Fibroblast of skin of scalp (primary cell): ENCODE measurements at places on chromosomes 5 and 9.

- DNase-seq: no peak
Observed at GRCh38 chr9:2833096-2833495, 10.8 kb downstream of the PUM3 start.

GRCh38 chr5:159208514-159209437, 577 bp downstream of the RNF145 start:
- peak; percentile 61 for DNase-seq

GRCh38 chr5:100424787-100425186, 110.4 kb upstream of the FAM174A start:
- DNase-seq: no peak

GRCh38 chr9:8401961-8402705, 602.6 kb upstream of the DMAC1 start:
- no peak for DNase-seq

GRCh38 chr9:118595719-118596305, 773.4 kb downstream of the BRINP1 start:
- peak; percentile 54 for DNase-seq

- DNase-seq: peak; percentile 68
Observed at GRCh38 chr5:139709582-139710318, 61.6 kb downstream of the CXXC5 start.

DNA sequence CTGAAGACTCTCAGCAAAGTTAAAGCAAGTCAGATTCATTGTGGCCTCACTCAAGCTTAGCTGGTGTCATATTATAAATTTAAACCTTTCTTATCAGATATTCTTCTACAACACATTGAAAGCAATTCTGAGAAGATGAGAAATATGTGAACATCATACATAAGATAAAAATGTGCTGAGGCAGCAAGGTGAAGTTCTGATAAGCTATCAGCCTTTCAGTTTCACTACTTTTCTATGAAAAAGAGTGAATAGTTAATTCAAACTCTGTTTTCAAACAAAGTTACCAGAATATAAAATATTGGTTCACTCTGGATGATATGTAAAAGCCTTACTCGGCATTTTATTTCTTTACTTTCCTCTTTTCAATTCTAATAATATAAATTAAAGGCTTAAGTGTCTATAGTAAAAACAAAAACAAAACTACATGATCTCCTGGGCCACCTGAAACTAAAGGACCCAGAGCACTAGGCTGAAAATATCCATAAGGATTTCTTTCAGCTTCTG, 824.4 kb downstream of the MTRR start:
- DNase-seq: no peak

GRCh38 chr5:168042284-168043068, 249.0 kb upstream of the WWC1 start:
- DNase-seq: no peak

DNA sequence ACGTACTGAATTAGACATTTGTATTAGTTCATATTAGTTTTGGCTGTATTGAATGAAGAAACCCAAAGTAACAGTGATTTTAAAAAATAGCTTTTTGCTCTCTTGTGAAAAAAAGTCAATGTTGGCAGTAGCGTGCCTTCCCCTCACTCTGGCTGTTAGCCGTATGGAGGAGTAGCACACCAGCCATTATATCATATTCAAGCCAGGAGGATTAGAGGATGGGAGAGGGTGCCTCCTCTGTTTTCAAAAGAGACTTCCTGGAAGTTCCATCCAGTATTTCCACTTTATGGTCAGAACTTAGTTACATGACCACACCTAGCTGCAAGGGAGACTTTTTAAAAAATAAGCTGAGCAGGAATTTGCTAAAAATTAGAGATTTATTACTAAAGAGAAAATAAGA, 41.2 kb downstream of the GPR21 start:
- no peak for DNase-seq

DNA sequence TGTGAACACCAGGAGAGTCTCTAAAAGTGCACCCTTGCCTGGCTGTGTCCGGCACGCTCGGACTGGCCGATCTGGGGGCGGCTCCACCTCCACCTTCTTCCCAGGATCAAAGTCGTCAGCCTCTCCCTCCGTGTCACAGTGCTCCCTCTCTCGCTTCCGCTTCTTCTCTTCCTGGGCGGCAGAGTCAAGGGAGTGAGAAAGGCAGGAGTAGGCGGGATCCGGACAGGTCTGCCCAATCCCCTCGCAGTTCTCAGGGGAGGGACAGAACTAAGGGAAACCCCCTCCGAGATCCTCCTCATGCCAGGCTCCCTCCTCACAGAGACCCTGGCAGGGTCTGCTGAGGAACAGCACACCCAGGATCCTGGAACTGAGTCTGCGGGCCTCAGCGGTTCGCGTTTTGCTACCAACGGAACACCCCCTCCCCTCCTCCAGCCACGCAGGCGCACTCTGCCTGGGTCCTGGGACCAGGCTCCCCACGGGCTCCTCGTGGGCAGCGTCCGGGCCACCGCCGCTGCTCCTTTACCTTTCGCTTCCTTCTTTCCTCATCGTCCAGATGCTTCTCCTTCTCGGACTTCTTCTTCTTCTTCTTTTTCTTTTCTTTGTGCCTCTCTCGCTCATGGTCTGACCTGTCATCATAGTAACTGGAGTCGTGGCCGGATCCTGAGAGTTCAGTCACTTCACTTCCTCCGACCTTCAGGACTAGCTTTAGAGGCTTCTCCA, 1.3 kb downstream of the BRD9 start:
- DNase-seq: no peak

- DNase-seq: peak; percentile 94
Observed at GRCh38 chr9:111178331-111179055, 140.2 kb upstream of the LPAR1 start.

DNA sequence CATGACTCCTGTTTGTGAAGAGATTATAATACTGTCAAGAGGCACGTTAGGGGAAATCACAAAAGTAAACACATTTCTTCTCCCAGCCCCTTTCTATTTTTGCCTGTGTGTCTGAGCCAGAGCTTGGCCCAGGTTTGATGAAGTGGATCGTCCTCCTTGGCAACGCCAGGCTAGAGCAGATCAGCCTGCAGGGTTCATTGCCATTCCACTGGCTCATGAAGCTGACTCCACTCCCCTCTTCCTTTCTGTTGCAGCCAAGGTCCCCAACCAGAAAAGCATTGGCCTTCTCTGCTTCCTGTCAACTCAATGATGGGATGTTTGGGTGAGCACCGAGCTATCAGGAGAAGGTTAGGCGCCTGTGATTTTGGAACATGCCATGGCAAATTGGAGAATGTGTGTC, 3.3 kb downstream of the ADRB2 start:
- no peak for DNase-seq

DNA sequence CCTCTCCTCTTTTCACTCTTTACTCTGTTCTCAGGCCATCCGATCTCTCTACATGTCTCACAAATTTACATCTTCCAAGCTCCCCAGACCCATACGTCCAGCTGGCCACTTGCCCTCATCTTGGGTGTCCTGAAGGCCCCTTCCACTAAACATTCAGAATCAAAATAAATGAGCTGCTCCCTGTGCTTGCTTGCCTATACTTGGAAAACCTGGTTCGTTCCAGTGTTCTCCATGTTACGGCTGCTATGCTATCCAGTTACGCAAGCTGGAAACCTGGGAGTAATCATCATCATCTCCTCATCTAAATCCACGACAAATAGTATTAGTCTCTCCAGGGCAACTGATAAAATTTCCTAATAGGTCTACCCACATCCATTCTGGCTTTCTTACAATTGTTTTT, 165.0 kb upstream of the FBXL17 start:
- DNase-seq: no peak

DNA sequence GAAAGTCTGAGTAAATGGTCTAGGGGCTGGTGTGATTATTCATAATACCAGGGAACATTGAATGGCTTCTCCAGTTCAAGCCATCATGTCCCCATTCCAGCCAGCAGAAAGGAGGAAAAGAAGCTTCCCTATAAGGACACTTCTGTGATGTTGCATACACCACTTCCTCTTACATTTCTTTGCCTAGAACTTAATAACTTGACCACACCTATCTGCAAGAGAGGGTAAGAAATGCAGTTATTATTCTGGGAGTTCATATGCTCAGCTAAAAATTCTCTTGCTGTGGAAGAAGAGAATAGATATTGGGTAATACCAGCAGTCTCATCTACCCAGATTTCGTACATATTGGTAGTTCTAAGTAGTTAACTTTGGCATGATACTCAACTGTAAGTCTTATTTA, 166.1 kb downstream of the SLC28A3 start:
- DNase-seq: no peak

DNA sequence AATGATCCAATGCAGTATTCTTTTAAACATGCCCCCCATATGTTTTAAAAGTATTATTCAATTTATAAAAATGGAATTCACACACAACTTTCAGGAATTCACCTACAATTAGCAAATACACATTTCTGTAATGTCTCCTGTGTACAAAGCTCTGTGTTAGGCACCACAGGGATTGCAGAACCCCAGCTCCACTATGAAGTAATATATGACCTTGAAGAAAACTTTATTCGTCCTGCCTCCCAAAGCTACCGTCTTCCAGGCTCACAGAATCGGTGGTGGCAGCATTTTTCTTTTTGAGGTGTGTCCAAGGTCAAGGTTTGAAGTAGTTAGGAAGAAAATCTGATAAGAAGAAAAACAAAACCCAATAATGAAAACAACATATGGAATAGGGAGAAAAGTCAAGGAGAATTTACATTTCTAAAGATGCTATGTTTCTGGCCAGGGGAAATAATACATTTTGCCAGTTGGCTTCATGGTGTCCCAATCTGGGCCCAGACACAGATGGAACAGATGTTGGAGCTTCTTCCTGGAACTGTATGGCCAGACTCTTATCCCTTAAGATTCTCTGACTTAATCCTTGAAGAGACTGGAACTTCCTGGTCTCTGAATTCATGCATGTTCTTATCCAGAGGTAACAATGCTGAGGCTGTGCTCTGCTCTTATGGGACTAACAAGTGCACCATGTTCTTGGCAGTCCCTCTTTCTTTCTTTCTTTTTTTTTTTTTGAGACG, 22.0 kb upstream of the LVRN start:
- no peak for DNase-seq

- no peak for DNase-seq
Observed at GRCh38 chr5:179874136-179874535, 15.5 kb upstream of the MRNIP start.

DNA sequence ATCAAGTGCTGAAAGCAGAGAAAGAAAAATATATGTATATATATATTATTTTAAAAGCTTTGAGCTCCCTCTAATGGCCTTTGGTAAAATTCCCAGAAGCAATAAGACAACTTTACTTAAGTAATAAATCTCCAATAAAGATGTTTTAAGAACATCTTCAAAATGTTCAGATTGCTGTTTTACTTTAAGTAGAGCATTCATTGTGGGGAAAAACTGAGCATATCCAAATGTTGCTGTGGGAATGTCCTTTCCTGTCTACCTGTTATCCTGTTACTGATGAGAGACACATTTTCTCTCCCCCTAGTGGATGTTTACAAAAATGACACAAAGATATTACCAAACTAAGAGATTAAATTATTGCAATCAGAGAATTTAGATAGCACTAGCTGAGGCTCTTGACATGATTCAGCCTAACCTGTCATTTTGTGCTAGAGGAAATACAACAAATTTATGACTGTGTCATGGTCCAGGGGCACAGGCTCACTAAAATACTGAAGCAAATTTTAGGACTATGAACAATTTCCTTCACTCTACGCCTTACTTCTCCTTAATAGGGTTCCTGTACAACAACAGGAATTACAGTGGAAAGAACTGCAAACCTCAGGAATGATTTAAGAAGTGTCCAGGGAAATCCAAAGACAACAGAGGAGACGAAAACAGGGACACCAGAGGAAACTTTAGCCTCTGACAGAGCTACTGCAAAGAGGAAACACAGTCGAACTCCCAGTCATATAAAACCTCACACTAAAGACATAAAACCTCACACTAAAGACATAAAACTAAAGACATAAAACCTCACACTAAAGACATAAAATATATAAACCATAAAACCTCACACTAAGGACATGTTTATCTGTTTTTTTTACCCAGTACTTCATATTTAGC, 24.3 kb upstream of the PRRC1 start:
- DNase-seq: peak; percentile 56

DNA sequence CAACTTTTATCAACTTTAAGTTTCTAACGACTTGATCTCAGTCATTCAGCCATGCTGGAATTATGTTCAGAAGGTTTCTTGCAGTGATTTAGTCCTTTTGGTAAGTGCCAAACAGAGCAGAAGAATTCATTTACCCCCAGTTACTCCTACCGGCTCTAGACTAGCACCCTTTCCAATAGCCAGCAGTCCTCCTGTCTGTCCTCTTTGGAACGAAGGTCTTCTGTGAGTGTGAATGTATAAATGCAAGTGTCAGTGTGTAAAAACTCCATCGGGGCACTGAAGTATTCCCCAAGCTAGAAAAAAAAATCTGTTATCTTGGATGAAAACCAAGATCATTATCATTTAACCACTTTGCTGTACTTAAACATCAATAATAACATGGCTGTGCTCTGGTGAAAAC, 64.4 kb downstream of the GLIS3 start:
- no peak for DNase-seq
